ENCODE measurements at places on chromosomes 13 and 19. TPM values are rescaled to one million over a fixed set of nuclear protein-coding genes. Genes with fewer than 3 reads are reported as not detected.

DNA sequence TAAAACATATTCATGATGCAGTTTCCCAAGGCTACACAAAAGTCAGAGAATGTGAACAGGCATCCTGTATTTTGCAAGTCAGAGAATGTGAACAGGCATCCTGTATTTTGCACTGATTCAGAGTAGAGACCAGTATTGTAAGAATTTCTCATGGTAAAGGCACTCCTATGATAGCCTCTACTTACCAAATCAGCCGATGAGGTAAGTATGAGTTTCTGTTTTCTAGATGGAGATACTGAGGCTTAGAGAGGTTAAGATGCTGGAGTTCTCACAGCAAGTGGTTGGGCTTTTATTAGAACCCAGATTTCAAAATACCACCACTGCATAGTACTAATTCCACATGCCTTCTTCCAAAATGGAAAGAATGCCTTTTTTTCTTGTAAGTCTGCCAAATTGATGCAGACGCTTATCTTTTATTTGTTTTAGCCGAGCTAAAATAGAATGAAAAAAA lies 12.3 kb downstream of the TPT1 start:
- peaks cover 13% of the 10 kb centered on the region for H3K4me1 ChIP-seq
- DNase-seq = no peak
- no peaks in the 10 kb centered on the region for H3K36me3 ChIP-seq
- no peak overlapping the region for H3K4me3 ChIP-seq

GRCh38 chr13:38900188-38900587 lies 90.4 kb downstream of the STOML3 start:
- no peaks in the 10 kb centered on the region for H3K36me3 ChIP-seq
- no peaks in the 10 kb centered on the region for H3K27me3 ChIP-seq
- no peak overlapping the region for H3K27ac ChIP-seq
- H3K4me1 ChIP-seq = no peaks in the 10 kb centered on the region
- no peak for DNase-seq

DNA sequence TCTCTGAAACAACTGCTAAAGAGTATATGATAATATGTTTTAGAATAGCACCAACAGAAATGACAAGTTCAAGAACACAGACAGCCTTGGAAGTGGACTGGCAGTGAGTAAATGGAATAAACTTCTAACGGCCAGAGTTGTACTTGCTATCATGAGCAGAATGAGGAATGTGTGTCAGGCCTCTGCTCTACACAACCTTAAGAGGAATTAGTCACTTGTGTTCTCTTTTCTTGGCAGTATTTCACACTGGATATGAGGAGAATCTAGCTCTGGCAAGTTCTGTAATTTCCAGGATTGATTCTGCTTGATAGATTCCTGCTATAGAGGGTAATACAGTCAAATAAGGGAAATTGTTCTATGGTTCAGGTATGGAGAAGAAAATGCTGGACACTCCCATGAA lies 757.3 kb downstream of the EFNB2 start:
- no peaks in the 10 kb centered on the region for H3K4me1 ChIP-seq
- H3K27ac ChIP-seq = no peak overlapping the region
- no peak overlapping the region for H3K4me3 ChIP-seq
- DNase-seq = no peak
- no peaks in the 10 kb centered on the region for H3K36me3 ChIP-seq

GRCh38 chr13:102236341-102236740 lies 165.5 kb downstream of the FGF14 start:
- H3K4me1 ChIP-seq = peaks cover 2% of the 10 kb centered on the region
- H3K27me3 ChIP-seq = no peaks in the 10 kb centered on the region
- no peak for DNase-seq
- H3K36me3 ChIP-seq = no peaks in the 10 kb centered on the region

- no peaks in the 10 kb centered on the region for H3K27me3 ChIP-seq
- peaks cover 24% of the 10 kb centered on the region for H3K36me3 ChIP-seq
- no peak for DNase-seq
Observed at GRCh38 chr13:77095288-77095687, 68.3 kb upstream of the FBXL3 start.

GRCh38 chr13:45512098-45512496 lies 47.4 kb downstream of the COG3 start:
- no peak overlapping the region for H3K4me3 ChIP-seq
- peaks cover 38% of the 10 kb centered on the region for H3K36me3 ChIP-seq
- no peak for DNase-seq
- no peaks in the 10 kb centered on the region for H3K4me1 ChIP-seq
- no peak overlapping the region for H3K27ac ChIP-seq

- H3K36me3 ChIP-seq = peaks cover 10% of the 10 kb centered on the region
- no peak overlapping the region for H3K4me3 ChIP-seq
- no peaks in the 10 kb centered on the region for H3K27me3 ChIP-seq
- DNase-seq = no peak
- H3K4me1 ChIP-seq = no peaks in the 10 kb centered on the region
- H3K27ac ChIP-seq = no peak overlapping the region
Observed at GRCh38 chr19:44277331-44277730, 17.6 kb downstream of the ZNF233 start.

- H3K27me3 ChIP-seq = no peaks in the 10 kb centered on the region
- no peak for DNase-seq
- no peak overlapping the region for H3K27ac ChIP-seq
- H3K4me1 ChIP-seq = peaks cover 6% of the 10 kb centered on the region
- no peak overlapping the region for H3K4me3 ChIP-seq
- H3K36me3 ChIP-seq = peaks cover 16% of the 10 kb centered on the region
Observed at GRCh38 chr19:1014161-1015060, 6.5 kb downstream of the TMEM259 start.

DNA sequence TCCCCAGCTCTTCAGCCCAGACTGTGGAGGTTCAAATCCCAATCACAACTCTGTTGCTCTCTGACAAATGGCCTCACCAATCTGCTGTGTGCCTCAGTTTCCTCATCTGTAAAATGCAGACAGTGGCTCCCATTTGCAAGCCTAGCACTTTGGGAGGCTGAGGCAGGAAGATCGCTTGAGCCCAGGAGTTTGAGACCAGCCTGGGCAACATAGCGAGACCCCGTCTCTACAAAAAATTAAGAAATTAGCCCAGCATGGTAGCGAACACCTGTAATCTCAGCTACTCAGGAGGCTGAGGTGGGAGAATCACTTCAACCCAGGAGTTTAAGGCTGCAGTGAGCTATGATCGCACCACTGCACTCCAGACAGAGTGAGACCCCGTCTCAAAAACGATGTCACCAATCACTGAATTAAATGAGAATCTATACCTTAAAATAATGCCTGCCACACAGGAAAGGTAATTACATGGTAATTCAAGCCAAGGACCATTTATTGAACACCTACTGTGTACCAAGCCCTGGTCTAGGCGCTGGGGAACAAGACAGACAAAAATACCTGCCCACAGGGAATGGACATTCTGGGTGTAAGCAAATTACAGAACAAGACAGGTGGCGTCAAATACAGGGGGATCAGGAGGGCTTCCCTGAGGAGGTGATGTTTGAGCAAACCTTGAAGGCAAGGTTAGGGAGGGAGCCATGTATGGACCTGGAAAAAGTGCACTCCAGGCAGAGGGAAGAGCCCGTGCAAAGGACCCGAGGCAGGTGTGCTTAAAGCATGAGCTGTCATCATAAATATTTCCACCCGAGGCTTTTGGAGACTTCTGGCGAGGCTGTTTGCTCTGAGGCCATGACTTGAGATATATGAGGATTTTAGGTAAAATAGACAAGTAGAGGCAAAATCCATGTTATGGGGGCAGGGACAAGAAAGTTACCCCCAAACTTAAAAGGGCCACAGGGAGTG lies 7.7 kb downstream of the NR2F6 start:
- no peak overlapping the region for H3K27ac ChIP-seq
- no peak overlapping the region for H3K4me3 ChIP-seq
- H3K27me3 ChIP-seq = no peaks in the 10 kb centered on the region
- peaks cover 18% of the 10 kb centered on the region for H3K4me1 ChIP-seq
- H3K36me3 ChIP-seq = peaks cover 9% of the 10 kb centered on the region

DNA sequence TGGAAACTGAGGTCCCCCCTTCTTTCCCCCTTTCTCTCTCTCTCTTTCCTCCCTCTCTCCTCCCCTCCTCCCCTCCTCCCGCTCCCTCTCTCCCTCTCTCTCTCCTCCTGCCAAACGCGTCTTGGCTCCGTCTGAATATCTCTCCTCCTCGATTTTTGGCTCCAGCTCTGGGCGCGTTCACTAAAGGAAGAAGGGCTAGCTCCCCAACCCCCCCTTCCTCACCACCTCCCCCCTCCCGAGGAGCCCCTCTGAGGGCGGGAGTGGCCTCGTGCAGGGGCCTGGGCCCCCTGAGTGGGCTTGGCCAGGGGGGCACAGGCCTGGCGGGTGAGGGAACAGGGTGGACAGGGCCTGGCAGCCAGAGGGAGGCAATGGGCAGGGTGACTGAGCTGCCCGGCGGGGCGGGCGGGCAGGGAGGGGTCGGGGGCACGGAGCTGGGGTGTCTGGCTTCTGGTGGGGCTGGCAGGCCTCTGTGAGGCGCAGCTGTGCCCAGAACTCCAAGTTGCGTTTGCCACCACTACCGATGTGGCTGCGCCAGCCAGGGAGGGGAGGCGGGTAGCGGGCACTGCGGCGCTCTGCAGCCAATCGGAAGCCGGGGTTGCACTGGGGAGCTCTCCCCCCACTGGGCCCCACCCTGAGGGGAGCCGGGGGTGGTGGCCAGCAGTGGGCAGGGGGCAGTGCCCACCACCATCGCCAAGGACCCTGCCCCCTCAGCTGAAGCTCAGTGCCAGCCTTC lies 7.1 kb downstream of the NFIX start:
- peaks cover 8% of the 10 kb centered on the region for H3K36me3 ChIP-seq
- peak overlapping the region; percentile 87 for H3K27ac ChIP-seq

- no peaks in the 10 kb centered on the region for H3K4me1 ChIP-seq
- no peaks in the 10 kb centered on the region for H3K27me3 ChIP-seq
- no peak for DNase-seq
- H3K36me3 ChIP-seq = no peaks in the 10 kb centered on the region
Observed at GRCh38 chr13:48184260-48184659, 48.7 kb upstream of the ITM2B start.

- H3K27me3 ChIP-seq = no peaks in the 10 kb centered on the region
- H3K4me1 ChIP-seq = peaks cover 16% of the 10 kb centered on the region
- peak overlapping the region; percentile 81 for H3K27ac ChIP-seq
- H3K4me3 ChIP-seq = peak overlapping the region; percentile 85
- H3K36me3 ChIP-seq = no peaks in the 10 kb centered on the region
Observed at GRCh38 chr19:45508417-45508860, 1.2 kb downstream of the VASP start.

DNA sequence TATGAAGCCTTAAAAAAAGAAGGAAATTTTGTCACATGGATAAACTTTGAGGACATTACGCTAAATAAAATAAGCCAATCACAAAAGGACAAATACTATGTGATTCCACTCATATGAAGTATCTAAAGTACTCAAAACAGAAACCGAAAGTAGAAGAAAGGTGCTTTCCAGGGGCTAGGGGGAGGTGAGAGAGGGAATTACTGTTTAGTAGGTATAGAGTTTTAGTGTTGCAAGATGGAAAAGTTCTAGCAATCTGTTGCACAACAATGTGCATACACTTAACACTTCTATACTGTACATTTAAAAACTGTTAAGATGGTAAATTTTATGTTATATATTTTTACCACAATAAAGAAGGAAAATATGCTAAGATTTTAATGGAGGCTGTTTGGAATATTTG lies 83.0 kb downstream of the POLR1D start:
- H3K36me3 ChIP-seq = no peaks in the 10 kb centered on the region
- no peak overlapping the region for H3K4me3 ChIP-seq
- DNase-seq = no peak
- H3K27ac ChIP-seq = no peak overlapping the region
- no peaks in the 10 kb centered on the region for H3K4me1 ChIP-seq
- H3K27me3 ChIP-seq = no peaks in the 10 kb centered on the region

DNA sequence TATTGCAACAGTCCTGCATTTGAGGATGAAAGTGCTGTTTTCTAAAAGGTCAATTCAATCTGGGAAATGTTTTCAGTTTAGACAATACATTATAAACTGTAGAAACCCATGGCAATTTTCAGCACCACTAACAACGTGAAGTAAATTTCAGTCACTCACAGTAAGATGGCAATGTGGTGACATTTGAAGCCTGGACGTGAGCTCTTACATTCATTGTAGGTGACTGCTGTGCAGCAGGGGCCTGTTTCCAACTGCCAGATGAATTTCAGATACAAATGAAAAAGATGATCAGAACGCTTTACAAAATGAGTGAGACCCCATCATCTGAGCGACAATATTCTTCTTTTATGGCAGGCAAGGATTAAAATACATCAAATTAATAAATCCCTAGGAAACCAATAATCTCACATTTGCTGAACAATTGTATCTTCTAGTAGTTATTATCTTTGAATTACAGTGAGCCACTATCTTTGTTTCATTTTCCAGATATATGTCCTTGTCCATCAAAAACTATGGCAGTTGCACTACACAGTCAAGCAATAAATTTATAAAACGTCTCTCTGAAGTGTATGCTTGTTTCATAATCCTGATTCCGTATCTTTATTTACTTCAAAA lies 1816.8 kb downstream of the OLFM4 start:
- no peaks in the 10 kb centered on the region for H3K4me1 ChIP-seq
- H3K27me3 ChIP-seq = no peaks in the 10 kb centered on the region
- no peak for DNase-seq
- no peaks in the 10 kb centered on the region for H3K36me3 ChIP-seq

- peaks cover 13% of the 10 kb centered on the region for H3K4me1 ChIP-seq
- peaks cover 2% of the 10 kb centered on the region for H3K36me3 ChIP-seq
Observed at GRCh38 chr13:51721496-51721895, 82.5 kb downstream of the DHRS12 start.

DNA sequence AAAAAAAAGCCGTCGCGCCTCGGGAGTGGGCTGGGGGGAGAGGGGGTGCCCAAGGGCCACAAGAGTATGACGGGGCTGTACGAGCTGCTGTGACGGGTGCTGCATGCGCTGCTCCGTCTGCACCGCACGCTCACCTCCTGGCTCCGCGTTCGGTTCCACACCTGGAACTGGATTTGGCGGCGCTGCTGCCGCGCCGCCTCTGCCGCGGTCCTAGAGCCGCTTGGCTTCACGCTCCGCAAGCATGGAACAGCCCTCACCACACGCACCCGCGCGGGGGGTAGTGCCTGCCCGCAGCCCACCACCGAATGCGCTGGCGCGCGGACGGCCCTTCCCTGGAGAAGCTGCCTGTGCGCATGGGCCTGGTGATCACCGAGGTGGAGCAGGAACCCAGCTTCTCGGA lies 18.8 kb downstream of the C1QTNF9 start:
- no peaks in the 10 kb centered on the region for H3K36me3 ChIP-seq
- no peak overlapping the region for H3K4me3 ChIP-seq
- no peaks in the 10 kb centered on the region for H3K4me1 ChIP-seq

- no peak overlapping the region for H3K27ac ChIP-seq
- H3K4me3 ChIP-seq = no peak overlapping the region
- no peaks in the 10 kb centered on the region for H3K27me3 ChIP-seq
- H3K4me1 ChIP-seq = no peaks in the 10 kb centered on the region
Observed at GRCh38 chr19:45522010-45522941, 15.0 kb downstream of the VASP start.

DNA sequence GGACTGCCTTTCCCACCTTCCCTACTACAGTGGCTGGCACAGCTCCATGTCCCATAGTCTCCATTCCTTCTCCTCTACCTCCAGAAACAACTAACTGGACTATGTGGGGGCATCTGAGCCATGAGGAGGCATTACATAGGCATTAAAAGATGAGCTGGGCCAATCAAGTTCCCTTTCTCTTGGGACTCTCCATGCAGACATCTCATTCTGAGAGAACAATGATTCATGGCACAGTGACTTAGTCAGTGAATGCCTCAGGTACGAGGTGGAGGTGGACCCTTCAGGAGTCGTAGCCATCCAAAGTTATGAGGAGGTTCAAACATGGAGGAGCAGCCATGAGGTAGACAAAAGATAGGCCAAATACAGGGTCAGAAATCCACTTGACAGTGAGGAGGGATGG lies 70.0 kb downstream of the GPC6 start:
- no peak overlapping the region for H3K27ac ChIP-seq
- H3K27me3 ChIP-seq = no peaks in the 10 kb centered on the region
- DNase-seq = no peak
- no peak overlapping the region for H3K4me3 ChIP-seq

ARL11 gene
- 1.1 TPM for total RNA-seq

UBL3 gene
- total RNA-seq = 42.4 TPM

RDH8 gene
- total RNA-seq = not detected

C19orf85 gene
- not detected for total RNA-seq

KLK2 gene
- not detected for total RNA-seq

C19orf18 gene
- total RNA-seq = 1.3 TPM

ZNF66 gene
- 7.3 TPM for total RNA-seq

SHC2 gene
- 13.2 TPM for total RNA-seq
